NCI-H1436 treated with DMSO at 0.1 percent for 48 hours (cell line): ENCODE measurements at places on chromosomes 6 and 20.

- DNase-seq, result no peak
Measured at GRCh38 chr6:7157752-7158616, 50.2 kb downstream of the RREB1 start.

GRCh38 chr6:151974061-151974617 is 166.7 kb downstream of the ESR1 start:
- no peak for DNase-seq

DNA sequence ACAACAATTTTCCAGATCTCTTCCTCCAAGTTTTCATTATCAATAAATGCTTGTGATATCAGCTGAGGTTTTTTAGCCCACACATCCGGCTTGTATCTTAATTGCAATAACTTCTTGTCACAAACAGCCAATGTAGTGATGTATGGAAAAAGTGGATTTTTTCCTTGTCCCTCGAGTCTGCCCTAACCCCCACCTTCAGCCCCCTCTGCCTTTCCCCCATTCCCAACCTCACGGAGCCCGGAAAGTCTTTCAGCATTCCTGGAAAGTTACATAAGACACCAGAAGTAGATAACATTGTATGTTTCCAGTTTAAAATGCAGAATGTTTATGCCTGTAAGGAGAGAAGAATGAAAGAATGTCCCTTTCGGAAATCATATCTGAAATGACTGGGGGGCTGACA is 179.2 kb upstream of the PHACTR1 start:
- no peak for DNase-seq

DNA sequence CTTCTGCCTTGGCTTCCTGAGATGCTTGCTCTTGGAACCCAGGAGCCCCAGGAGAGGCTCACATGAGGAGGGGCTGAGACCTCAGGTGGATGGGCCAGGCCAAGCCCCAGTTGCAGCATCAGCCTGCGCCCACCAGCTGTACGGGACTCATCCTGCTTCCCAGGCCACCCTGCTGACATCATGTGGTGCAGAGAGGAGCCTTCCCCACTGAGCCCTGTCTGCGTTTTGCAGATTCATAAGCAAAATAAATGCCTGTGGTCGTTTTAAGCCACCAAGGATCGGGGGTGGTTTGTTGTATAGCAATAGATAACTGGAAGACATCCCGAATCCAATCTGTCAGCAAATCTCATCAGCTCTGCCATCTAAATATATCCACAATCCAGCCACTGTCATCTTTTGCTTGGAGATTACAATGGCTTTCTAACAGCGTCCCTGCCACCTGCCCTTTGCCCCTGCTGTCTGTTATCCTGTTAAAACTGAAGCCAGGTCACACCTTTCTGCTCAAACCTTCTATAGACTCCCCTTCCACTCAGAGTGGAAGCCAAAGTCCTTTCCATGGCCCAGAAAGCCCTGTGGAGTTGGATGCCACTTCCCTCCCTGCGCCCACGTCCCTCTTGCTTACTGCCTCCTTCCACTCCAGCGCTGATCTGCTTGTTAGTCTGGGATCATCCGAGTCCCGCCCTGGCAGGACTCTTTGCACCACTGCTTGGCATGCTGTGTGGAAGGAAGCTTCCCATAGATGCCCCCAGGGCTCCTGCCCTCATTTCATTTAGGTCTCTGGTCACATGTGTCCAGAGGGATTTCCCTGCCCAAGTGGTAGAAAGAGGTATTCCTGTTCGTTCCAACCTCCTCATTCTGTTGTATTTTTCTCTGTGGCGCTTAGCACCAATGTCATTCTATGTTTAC is 24.0 kb upstream of the MLN start:
- DNase-seq, result no peak

GRCh38 chr6:92110403-92110802 is 1309.0 kb downstream of the EPHA7 start:
- peak; percentile 69 for DNase-seq

DNA sequence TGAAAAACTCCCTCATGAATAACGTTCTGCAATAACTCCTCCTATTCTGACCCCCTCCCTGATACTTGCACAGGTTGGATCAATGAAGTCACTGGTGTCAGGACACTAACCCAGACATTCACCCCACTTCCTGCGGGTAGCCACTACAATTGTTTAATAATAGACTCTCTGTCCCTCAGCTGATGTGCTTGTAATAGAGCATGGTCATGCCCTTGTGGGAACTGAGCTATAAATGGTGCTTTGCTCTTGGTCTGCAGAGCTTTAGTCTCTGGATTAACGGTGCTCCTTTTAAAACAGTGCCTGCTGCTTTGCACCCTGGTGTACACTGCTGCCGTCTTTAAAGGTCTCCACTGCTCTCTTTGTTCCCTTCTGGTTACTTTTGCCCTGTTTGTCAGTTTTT is 127.3 kb downstream of the BACH2 start:
- DNase-seq, result no peak

GRCh38 chr6:43628393-43629103 is 516 bp downstream of the GTPBP2 start:
- DNase-seq, result no peak

DNA sequence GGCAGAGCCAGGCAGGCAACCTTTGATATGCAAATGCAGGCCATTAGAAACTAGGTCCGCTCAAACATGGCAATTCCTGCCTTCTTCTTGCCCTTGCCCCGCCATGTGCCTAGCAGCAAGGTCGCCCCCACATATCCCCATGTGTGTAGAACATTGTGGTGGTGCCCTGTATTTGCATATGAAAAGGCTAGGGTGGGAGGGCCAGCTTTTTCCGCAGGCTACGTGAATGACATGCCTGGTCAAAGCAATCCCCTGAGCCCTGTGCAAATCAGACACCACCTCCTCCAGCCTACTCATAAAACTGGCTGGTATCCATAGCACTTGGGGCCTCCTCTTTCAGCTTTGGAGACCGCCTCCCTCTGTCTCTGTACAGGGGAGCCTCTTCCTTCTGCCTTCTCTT is 31.6 kb downstream of the GSTA2 start:
- DNase-seq, result no peak

DNA sequence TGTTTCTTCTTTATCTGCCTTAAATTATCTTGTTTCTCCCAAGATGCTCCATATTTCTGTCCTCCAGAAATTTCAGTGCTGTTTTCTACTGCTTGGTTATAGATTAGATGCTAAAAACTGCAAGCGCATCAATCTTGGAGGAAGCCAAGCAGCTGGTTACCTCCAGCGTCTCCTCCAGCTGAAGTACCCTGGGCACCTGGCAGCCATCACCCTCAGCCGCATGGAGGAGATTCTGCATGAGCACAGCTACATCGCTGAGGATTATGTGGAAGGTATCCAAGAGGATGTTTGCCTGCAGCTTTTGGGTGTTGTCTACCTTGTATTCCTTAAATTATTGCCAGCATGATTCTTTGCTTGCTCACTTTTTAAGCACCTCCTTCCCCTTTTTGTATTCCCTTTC is 3.8 kb downstream of the ACTR5 start:
- DNase-seq, result no peak

DNA sequence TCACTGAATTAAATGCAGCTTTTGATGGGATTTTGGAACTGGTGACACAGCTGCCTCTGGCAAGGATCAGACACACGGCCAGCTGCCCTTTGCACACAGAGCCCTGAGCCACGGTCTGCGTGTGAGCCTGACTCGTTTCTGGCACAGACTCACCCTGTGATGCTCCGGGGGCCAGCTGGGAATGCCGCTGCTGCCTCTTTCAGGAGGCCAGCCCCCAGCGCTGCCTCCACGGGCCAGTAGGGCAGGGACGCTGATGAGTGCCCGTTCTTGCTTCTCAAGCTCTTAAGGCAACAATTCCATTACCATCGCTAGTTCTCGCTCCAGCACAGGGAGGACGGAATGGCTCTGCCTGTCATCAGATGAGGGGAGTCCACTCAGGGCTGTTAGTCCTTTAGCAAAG is 61.6 kb downstream of the IRF4 start:
- no peak for DNase-seq

DNA sequence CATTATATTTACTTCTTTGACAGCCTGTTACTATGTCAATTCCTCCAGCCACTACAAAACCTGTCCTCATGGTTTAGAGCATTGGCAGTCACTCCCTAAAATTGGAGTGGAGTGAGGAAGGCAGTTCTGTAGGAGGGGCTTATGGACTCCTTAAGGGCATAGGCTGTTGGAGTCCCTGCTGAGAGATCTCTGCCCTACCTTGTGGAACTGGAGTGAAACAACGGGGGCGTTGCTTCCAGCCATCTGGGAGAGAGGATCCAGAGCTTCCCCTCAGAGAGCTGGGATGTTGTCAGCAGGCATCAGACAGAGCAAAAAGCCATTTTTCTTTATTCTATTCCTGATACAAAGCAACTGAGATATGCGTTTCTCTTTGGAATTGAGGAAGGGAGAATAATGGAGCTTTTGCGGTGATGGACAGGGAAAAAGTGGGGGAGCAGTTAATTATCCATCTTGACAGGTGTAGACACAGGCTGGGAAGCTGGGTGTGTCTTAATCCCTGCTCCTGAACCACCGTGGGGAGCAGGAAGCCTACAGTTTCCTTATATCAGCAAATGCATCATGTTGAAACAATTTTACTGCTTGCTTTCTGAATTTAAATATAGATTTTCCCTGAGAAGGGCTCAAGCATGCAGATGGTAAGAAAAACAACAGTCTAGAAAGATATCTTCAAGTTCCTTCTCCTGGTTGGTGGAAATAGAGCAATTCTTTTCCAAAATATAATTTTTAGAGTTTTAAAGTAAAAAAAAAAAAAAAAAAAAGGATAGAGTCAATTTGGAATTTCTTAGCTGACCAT is 402.5 kb downstream of the PLCB1 start:
- no peak for DNase-seq

DNA sequence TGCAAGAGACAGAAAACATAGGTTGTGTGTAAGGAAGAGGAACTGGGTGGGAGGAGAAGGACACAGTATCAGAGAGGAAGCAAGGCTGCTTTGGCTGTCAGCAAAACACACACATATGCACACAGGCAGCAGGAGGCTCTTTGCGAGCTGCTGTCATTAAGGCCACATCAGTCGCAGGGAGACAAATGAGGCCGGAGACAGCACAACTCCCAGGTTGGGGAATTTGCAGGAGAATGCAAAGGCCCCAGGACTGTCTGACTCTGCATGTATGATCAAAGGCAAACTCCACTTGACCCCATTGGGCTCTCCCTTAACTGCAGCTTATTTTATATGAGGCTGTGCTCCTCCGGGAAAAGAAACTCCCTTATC is 35.3 kb downstream of the METTL24 start:
- DNase-seq, result no peak

DNA sequence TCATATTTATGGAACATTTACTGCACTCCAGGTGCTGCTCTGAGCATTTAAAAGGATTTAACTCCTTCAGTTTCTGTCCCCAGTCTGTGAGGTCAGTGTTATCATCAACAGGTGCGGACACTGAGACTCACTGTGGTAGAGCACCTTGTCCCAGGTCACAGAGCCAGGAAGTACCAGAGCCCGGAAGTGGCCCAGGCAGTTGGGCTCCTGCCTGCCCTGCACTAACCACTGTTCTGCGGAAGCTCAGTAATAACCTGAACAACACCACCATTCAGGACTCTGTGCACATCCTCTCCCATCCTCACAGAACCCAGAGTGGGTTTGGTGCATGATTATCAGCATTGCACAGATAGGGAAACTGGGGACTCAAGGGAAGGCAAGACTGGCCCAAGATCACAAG is 16.8 kb upstream of the SIRPG start:
- no peak for DNase-seq

DNA sequence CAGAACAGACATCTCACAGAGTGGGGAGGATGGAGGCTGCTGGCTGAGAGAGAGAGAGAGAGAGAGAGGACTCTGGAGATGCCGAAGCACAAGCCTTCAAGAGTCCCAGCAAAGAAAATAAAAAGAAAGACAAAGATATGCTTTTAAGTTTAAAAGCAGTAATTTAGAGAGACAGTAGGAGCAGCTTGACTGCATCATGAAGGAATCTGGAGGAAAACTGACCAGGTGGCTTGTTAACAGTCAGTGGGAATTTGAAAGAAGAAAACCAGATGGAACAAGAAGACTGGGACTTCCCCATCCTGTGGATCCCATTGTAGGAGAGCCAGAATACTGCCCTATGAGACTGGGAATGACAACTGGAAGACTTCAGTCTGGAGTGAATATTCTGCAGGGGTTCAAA is 46.3 kb upstream of the PLN start:
- no peak for DNase-seq

DNA sequence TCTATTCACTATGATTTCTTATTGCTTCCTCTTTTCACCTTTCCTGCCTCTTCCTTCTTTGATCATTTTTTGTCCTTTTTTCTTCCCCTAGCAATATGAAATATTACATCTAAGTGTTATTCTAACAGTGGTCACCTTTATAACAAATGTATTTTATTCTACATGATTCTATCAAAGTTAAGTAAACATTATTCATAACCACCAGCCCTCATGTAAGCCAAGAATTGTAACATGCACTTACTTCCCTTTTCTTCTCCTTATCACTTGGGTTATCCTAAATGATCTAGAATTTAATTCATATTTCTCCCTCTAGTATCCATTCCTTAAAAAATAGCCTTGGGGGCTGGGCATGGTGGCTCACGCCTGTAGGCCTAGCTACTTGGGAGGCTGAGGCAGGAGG is 88.3 kb upstream of the SLC22A23 start:
- no peak for DNase-seq

DNA sequence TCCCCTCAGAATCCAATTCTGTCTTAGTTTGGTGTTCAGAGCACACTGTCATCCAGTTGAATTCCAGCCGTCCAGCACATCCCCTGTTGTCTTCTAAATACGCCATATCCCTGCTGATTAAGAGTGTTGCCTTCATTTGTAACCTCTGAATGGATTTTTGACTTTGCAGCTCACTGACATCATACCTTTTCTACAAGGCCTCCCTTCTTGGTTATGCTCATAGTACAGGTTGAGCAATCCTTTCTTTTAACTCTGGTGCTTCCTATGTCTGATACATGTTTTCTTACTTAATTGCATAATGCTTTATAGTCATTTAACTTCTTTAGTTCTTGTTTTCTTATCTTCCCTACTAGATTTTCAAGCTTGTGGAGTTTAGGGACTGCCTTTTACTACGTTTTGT is 36.4 kb downstream of the XRN2 start:
- no peak for DNase-seq

- DNase-seq, result no peak
Measured at GRCh38 chr6:14500809-14501208, 383.2 kb downstream of the CD83 start.

GRCh38 chr20:44646023-44646640 is 5.4 kb downstream of the ADA start:
- peak; percentile 8 for DNase-seq

- no peak for DNase-seq
Measured at GRCh38 chr6:6721606-6722005, 133.1 kb downstream of the LY86 start.

GRCh38 chr6:132797951-132798868 is at the start of gene SLC18B1:
TSS of gene SLC18B1 (minus strand) at chr6:132798637. CDS start at chr6:132798456, 181 bp downstream.
- no peak for DNase-seq

- DNase-seq, result no peak
Measured at GRCh38 chr20:36925234-36925633, 26.3 kb downstream of the SAMHD1 start.

DNA sequence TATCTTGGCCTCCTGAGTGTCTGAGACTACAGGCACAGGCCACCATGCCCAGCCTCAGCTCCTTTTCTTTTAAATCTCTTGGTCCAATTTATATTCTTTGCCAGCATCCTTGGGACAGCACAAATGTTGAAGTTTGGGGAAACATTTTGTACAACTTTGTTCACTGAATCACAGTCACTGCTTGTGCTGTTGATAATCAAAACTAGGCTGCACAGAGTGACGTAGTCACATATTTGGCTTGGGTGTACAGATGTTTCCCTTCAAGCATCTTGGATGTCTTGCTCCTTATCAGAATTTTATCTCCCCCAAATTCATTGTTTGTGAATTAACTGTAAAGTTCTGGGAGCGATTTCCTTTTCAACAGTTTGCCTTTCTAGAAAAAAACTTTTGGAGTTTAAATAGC is 17.9 kb downstream of the CARMIL1 start:
- DNase-seq, result no peak

- DNase-seq, result no peak
Measured at GRCh38 chr6:35477028-35477427, 8.8 kb downstream of the RPL10A start.
